T-cell (primary cell): ENCODE measurements at places on chromosomes 2 and 18.

DNA sequence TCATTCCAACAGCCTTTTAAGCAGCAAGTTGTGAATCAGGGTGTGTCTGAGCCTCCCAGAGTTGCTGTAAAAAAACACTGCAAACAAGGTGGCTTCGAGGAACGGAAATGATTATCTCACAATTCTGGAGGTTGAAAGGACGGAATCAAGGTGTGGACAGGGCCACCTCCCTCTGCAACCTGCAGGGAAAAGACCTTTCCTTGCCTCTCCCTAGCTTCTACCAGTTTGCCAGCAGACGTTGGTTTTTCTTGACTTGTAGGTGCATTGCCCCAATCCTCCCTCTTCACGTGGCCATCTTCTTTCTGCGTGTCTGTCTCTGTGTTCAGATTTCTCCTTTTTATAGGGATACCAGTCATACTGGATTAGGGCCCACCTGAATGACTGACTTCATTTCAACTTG is 24.8 kb upstream of the TMEM131 start:
- DNase-seq, result no peak

GRCh38 chr2:203913947-203914346 is 22.6 kb upstream of the ICOS start:
- DNase-seq, result no peak

- no peak for DNase-seq
Observed at GRCh38 chr2:27084297-27085061, 2.1 kb upstream of the KHK start.

DNA sequence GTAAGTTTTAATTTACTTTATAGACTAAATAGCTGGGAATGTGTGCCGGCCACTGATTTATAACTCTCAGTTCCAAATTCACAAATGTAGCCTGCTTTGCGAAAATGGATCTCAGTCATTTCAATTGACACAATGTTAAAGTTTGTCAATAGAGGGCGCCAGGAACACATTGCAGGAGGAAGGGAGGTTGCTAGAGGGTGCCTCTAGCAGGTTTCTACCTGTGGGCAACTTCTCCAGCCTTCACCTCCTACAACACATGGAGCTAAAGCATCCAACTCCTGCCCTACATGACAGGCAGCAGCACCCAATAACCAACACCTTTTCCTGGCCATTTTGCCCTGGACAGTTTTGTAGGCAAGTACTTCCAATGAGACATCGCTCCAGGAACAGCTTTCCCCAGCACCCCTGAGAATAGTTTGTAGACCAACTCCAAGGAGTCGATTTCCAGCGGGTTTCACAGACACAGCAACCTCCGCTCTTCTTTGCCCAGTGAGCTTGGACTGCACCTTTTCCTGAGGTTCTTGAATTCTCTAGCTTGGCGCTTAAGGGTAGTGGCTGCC is 784.8 kb upstream of the CDH2 start:
- no peak for DNase-seq

- no peak for DNase-seq
Observed at GRCh38 chr2:190627448-190628412, 21.2 kb upstream of the NAB1 start.

DNA sequence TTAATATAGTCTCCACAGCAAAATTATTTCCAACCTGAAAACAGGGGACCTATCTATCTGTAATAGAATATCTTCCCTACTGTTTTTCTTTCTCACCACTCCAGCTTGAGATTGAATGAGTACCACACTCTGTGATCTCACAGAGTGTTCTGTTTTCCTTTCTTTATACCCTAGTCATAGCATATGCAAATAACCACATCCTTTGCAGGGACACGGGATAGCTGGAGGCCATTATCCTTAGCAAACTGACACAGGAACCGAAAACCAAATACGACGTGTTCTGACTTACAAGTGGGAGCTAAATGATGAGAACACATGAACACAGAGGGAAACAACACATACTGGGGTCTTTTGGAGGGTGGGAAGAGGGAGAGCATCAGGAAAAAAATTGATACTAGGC is 224.7 kb downstream of the SLC8A1 start:
- no peak for DNase-seq

GRCh38 chr2:112923237-112923966 is 12.4 kb downstream of the IL37 start:
- DNase-seq, result no peak

GRCh38 chr18:25229081-25229480 is 122.9 kb downstream of the ZNF521 start:
- DNase-seq, result no peak

- no peak for DNase-seq
Observed at GRCh38 chr2:9110893-9111569, 95.6 kb upstream of the ASAP2 start.

- peak; percentile 61 for DNase-seq
Observed at GRCh38 chr2:102449370-102449974, 23.6 kb upstream of the SLC9A4 start.

DNA sequence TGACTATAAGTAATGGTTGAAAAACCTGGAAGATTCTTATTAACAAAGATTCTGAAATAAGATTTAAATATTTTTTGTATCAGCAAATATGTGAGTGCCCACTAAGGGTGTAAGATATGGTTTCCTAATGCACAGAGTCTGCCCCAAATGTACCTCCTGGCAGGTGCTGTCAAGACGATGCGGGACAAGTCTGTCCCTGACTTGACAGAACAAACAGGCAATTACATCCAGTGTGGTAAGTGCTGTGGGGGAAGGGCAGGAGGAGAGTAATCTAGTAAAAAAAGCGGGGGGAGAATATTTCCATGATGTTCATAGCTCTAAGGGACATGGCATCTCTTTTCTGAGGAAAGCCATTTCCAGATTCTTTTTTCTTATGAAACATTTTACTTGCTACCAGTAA is 127.5 kb downstream of the COL4A4 start:
- DNase-seq, result no peak

- no peak for DNase-seq
Observed at GRCh38 chr2:170680172-170680941, 34.8 kb upstream of the SP5 start.

DNA sequence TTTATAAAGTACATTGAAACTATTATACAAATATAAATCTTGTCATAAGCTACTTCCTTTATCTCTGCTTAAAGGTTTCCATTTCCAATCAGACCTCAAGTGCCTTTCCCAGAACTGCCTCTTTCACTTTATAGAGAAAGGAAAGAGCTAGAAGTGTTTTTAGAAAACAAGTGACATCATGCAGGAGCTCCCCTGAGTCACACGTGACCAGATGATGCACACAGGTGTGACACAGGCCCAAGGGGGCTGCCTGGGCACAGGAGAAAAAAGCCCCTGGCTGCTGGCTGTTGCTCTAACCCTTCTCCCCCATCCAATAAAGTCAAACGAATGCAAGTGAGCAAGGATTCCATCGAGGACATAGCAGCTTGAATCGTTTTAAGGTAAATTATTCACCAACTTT is 21.4 kb upstream of the SH3BP4 start:
- no peak for DNase-seq

GRCh38 chr2:103161456-103162289 is 399.8 kb downstream of the TMEM182 start:
- DNase-seq, result no peak

- DNase-seq, result no peak
Observed at GRCh38 chr18:22055466-22056238, 113.7 kb upstream of the GATA6 start.

DNA sequence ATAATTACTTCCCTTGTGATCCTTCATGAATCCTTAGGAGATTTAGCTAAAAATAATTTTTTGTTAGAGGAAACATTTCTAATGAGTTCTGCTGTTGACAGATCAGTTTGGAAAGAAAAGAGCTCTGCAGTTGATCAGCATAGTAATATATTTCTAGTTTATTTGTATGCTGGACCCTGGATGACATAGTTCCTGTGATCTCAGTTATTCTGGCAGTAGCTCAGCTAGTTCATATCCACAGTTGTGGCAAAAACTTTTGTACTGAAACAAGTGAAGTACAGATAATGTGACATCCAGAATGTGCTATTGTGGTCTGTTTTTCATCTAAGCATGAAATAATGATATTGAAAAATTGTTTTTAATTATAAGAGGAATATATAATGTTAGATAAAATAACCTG is 33.7 kb downstream of the ABI2 start:
- no peak for DNase-seq
